Epithelial cell of proximal tubule (primary cell): ENCODE measurements at places on chromosomes 4 and X.
A peak's percentile ranks its signal among the peaks of the same experiment; 100 is the strongest.

- no peak for DNase-seq
Observed at GRCh38 chr4:37728064-37728463, 41.9 kb upstream of the RELL1 start.

DNA sequence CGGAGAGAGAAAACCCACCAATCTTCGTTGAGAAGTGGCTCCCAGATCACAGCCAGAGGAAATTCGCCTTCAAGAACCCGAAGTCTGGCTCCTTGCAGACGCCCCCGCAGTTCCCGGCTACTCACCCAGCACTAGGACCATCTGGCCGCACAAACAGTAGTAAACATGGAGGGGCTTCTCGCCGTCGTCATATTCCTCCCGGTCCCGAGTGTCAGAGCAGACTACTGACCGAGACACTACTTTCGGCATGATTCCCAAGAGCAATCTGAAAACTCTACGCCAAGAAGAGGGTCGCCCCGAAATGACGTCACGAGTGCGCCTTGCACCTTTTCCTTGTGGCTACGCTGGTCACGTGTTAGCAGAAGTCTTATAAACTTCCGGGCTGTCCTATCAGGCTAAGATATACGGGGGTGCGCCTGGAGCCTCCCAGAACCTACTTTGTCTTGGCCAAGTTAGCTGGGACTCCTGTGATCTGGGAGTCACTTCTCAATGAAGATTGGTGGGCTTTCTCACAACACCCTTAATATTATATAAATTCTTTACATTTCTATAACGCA lies at the start of gene STEEP1:
Gene STEEP1, minus strand, starts transcription at position 303 of the 557 bp plus-strand sequence. Its CDS starts 54 bp downstream, at position 249.
- DNase-seq, result peak; percentile 49

GRCh38 chr4:145928748-145929147 lies 9.9 kb downstream of the ZNF827 start:
- no peak for DNase-seq

DNA sequence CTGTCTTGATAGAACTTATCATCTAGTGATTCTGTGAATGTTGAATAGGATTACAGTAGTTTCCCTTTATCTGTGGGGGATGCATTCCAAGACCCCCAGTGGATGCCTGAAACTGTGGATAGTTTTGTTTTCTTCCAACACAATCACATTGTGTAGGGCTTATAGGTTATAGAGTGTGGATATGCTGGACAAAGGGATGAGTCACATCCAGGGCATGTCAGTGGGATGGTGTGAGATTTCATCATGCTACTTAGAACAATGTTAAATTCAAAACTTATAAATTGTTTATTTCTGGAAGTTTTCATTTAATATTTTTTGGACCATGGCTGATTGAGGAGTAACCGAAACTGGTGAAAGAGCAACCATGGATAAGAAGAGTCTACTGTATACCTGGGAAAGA lies 432.3 kb upstream of the ATOH1 start:
- peak; percentile 32 for DNase-seq

DNA sequence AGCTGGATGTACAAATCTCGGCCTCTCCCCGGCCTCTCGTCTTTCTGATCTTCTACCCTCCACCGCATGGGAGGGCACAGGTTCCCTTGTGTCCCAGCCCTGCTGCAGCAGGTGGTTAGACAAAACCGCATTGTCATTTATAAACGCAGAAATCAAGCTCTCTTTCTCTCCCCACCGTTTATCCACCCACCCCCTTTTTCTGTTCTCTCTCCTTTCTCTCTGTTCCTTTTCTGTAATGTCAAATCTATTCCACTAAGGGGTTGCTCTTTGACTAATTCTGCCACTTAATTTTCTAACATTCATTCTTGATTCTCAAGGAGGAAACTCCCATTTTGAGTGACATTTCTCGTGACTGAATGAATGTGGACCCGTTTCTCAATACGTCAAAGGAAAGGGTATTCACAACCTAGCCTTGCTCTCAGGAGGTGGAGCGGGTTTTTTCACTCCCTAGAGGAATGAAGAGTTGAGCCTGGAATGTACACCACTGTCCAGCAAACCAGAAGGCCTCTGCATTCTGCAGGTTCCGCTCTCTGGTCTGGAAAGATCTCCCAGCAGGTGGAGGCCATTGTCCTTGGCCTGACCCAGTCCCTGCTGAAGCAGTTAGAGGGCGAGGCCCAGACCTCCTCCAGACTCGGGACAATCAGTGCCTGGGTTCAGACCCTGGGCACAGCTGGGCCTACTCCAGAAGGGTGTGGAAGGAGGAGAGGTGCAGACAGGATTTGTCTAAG lies 70.9 kb upstream of the ENPP6 start:
- DNase-seq, result no peak

DNA sequence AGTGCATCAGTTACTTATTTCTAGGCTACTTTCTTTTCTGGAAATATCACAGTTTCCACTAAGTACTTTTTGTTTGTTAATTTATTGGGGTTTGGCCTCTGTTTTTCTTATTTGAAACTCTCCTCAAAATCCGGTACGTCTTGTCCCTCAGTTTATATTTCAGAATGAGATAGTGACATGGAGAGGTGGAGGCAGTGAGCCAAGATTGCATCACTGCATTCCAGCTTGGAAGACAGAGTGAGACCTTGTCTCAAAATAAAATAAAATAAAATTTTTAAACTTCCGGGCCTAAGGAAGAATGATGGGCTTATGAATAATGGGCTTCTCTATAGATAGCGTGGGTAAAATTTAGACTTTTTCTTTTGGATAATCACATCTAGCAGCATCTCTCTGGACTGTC lies 567.8 kb downstream of the TRIML1 start:
- no peak for DNase-seq

DNA sequence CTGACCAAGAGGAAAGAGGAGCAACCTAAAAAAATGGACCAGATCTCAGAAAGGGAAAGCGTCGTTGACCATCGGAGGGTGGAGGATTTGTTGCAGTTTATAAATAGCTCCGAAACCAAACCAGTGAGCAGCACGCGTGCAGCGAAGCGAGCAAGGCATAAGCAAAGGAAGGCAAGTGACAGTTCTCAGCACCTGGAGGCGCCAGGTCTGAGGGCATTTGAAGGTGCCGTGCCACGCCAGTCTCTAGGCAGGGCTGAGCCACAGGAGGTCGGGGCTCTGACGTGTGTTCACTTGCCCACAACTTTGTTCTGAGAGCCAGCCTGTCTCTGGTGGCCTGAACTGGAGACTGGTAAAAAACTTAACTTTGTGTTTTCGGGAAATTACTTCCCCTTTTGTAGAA lies 59.7 kb downstream of the TNIP2 start:
- no peak for DNase-seq

- DNase-seq, result peak; percentile 31
Observed at GRCh38 chr4:55733932-55734331, 85.7 kb upstream of the EXOC1L start.

GRCh38 chr4:43835869-43836268 lies 612.7 kb downstream of the KCTD8 start:
- no peak for DNase-seq

GRCh38 chr4:1014291-1015167 lies 3.1 kb downstream of the FGFRL1 start:
- DNase-seq, result no peak

GRCh38 chr4:43008793-43009192 lies 116.3 kb downstream of the GRXCR1 start:
- DNase-seq, result no peak

GRCh38 chr4:118814058-118814457 lies 21.9 kb downstream of the SEC24D start:
- DNase-seq, result no peak

DNA sequence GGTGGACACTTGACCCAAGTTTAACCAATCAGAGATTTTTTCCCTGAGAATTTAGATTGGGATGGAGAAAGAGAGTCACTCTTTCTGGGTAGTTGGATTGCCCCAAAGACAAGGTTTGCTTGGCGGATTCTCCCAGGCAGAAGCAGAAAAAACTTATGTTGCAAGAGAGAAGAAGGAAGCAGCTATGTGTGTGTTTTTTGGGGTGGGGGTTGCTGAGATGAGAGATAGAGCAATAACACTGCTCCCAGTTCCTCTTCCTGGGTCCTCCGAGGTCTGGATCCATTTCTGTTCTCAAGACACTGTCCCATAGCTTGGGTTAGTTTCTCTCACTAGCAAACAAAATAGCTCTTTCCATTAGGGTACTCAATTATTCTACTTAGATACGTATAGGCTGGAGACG lies 222.1 kb downstream of the STIM2 start:
- no peak for DNase-seq

DNA sequence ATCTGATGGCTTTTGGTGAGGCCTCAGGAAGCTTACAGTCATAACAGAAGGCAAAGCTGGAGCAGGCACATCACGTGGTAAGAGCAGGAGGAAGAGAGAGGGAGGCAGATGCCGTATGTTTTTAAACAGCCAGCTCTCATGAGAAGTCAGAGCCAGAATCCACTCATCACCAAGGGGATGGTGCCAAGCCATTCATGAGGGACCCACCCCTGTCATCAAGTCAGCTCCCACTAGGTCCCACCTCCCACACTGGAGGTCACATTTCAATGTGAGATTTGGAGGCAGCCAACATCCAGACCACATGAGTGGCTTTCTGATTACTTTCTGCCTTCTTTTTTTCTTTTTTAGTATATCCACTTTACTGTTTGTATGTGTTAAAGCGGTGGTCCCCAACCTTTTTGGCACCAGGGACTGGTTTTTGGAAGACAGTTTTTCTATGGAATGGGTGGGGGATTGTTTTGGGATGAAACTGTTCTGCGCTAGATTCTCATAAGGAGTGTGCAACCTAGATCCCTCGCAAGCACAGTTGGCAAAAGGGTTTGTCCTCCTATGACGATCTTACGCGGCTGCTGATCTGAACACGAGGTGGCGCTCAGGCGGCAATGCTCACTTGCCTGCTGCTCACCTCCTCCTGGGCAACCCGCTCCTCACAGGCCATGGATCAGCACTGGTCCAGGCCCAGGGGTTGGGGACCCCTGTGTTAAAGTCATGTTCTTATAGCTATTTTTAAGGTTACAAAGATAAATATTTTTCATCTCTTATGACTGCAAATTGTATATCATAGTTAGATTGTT lies 61.7 kb downstream of the SLIT2 start:
- no peak for DNase-seq

GRCh38 chr4:79170077-79170476 lies 155.8 kb downstream of the NAA11 start:
- no peak for DNase-seq

DNA sequence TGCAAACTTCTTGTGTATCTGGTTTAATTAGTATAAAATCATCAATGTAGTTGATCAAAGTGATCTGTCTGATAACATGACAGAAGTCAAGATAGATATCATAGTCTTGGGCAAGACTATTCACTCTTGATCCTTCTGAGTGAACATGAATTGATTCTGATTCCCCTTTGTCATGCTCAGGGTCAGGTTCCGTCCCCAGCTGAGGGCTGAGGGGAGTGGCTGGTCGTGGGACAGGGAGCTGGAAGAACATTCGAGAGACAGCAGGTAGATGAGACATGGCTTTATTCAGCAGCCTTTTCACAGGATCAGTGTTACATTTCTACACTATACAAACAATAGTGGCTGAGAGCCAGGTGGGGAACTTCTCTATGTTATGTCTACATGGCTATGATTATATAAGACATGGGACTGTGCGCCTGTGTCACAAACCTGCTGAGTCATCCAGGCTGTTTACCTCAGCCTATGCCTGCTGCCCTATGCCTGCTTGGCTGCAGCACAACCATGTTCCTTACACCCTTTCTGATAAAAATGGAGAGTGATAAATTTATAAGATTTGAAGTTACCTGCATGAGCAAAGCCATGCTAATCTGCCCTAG lies 586.9 kb upstream of the NR3C2 start:
- no peak for DNase-seq

- DNase-seq, result no peak
Observed at GRCh38 chr4:76001700-76002099, 5.6 kb downstream of the CXCL9 start.

DNA sequence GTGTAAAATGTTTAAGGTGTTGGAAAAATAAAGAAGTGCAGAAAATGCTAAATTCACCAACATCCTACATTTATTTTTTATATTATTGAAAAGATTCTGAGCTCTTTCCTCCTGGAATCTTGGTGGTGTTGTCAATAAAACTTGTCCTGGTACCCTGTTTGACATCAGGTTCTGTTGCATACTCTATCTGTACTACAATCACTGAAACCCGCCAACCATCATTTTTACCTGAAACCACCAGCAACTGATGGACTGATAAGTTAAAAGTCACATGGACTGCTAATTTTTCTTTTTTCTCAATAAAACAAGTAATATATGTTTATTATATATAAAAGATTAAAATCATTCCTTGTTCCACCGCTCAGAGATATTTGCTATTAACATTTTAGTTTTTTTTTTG lies 23.4 kb downstream of the STAP1 start:
- DNase-seq, result no peak

GRCh38 chrX:132044953-132045352 lies 21.9 kb downstream of the STK26 start:
- no peak for DNase-seq

- no peak for DNase-seq
Observed at GRCh38 chrX:2360731-2361130, 140.0 kb downstream of the DHRSX start.

- no peak for DNase-seq
Observed at GRCh38 chr4:33060674-33061542, 2340.7 kb downstream of the PCDH7 start.

DNA sequence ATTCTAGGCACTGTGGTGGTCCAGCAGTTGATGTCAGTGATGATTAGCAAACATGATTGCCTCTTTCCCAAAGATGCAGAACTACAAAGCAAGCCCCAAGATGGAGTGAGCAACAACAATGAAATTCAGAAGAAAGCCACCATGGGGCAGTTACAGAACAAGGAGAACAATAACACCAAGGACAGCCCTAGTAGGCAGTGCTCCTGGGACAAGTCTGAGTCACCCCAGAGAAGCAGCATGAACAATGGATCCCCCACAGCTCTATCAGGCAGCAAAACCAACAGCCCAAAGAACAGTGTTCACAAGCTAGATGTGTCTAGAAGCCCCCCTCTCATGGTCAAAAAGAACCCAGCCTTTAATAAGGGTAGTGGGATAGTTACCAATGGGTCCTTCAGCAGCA lies 365.3 kb downstream of the MAPK10 start:
- DNase-seq, result no peak

DNA sequence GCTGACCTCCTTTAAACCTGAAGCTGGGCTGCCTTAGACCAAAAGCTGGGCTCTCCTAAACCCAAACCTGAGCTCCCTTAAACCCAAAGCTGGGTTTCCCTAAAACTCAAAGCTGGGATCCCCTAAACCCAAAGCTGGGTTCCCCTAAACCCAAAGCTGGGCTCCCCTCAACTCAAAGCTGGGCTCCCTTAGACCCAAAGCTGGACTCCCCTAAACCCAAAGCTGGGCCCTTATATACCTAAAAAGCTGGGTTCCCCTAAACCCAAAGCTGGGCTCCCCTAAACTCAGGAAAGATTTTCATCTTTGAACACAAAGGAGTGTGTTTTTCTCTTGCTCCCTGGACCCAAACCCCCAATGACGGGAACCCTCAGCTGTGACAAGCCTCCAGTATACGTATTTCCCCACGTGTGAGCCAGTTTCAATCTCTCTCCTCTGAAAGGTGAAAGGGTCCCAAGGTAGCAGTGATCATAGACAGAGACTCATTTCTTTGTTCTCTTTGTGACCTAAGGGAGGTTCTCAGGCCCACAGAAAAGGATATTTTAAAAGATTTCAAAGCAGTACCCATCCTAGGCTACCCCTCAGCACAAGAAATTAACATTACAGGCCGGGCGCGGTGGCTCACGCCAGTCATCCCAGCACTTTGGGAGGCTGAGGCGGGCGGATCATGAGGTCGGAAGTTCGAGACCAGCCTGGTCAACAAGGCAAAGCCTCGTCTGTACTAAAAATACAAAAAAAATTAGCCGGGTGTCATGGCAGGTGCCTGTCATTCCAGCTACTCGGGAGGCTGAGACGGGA lies 31.3 kb upstream of the ASMTL start:
- DNase-seq, result no peak

GRCh38 chrX:151771726-151772125 lies 37.2 kb downstream of the CNGA2 start:
- no peak for DNase-seq

GRCh38 chr4:88382621-88383020 lies 4.0 kb downstream of the HERC6 start:
- DNase-seq, result no peak
